ENCODE measurements at places on chromosomes 6 and 20.

GRCh38 chr6:127793396-127793795, 107.5 kb downstream of the THEMIS start:
- no peak for DNase-seq

DNA sequence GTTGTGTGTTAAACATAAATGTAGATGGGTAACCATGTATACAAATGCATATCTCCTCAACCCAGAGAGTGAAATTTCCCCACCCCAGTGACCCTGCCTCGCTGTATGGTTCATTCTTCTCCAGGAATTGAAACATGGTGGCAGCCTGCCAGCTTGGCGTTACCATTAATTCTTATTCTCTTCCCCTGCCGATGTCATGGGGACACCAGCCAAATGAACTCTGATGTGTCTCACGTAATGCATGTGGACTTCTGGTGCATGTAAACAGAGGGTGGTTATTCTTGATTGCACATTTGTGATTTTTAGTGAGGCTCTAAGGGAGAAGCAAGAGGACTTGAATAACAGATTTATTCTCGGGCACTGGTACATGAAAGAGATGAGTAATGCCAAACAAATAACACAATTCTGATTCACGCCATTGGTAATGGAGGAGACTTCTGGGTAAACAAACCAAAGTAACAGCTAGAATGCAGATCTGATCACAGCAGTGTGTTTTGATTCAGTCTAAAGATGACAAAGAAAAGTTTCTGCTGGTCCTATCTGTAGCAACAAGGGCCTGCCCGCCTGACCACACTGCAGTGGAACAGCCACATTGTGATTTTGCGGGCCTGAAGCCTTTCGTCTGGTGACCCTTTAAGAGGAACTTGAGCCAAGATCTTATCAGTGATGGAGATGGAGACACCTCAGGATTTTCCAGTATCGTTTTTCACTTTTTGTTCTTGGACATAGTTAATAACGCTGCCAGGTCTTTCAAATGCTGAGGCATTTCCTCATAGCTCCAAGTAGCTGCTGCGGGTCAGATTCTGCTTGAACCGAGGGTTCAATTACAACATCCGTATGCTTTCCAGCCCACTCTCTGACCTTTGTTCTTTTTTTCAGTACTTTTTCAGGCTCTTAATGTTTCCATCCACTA, 171.8 kb upstream of the AKAP12 start:
- DNase-seq = no peak

GRCh38 chr20:44475372-44475693, 341 bp upstream of the TTPAL start:
- DNase-seq = no peak

DNA sequence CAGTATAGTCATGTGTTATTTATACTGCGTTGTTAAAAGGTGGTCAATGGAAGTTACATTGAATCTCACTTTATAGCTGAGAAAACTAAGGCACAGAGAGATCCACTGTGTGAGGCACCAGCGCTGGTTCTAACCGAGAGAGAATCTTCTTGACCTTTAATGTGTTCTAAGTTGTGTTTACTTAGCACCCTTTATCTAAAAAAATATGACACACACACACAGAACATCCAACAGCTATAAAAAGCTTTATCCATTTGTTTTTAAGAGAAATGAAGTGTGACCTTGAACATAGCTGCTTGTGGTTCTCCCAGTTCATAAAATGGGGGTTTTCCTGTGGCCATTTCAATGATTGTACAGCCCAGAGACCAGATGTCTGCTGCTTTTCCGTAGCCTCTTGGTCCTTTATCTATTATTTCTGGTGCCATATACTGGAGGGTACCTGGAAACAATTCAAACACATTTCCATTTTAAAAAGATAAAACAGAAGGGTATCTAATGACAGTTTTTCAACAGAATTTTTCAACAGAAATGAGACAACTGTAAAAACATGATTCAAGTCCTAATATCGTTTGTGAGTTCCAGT, 54.8 kb upstream of the MAP7 start:
- DNase-seq = no peak

DNA sequence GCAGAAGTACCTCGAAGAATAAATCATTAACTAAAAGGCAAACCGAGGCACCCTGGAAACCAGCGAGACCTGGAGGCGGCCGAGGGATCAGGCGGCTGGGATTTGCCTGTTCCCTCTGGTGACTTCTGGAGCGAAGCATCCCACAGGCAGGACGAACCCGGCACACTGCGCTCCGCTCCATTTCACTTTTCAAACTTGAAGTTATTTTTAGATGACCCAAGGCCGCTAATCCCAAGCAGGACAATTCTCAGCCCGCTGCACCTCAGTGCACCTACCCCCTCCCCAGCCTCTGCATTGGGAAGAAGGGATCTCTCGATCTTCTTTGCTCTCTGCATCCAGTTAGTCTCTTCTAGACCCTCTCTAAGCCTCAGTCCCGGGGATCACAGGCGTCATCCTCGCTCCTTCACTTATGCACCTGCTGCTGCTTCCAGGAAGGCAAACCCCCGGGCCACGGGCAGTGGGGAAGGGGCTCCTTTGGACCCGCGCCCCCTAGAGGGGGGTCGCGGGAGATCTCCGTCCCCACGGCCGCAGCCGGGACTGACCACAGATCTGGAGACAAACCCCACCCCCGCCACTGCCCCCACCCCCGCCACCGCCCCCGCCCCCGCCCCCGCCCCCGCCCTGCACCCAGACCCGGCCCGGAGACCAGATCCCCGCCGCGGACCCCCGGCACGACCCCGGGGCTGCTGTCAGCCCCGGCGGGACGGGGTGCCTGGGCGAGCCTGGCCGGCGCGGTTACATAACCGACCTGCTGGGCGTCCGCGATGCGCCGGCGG, 636 bp downstream of the RCAN2 start:
- DNase-seq = no peak

DNA sequence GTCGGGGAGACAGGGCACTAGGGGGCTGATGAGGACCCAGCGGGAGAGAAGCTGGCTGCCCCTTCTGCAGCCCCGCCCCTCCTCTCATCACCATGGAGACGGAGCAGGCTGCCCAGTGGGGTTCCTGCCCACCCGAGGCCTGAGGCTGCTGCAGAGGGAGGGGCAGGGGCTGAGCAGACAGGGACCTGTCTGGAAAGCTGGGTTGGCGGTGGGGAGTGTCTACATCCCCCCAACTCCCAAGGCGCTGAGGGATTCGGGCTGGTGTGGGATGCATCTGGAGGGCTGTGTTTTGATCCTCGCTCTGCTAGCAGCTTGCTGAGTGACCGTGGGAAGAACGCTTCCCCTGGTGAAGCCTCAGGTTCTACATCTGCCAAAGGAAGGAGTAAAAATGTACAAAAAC, 1.2 kb upstream of the BPI start:
- DNase-seq = no peak

DNA sequence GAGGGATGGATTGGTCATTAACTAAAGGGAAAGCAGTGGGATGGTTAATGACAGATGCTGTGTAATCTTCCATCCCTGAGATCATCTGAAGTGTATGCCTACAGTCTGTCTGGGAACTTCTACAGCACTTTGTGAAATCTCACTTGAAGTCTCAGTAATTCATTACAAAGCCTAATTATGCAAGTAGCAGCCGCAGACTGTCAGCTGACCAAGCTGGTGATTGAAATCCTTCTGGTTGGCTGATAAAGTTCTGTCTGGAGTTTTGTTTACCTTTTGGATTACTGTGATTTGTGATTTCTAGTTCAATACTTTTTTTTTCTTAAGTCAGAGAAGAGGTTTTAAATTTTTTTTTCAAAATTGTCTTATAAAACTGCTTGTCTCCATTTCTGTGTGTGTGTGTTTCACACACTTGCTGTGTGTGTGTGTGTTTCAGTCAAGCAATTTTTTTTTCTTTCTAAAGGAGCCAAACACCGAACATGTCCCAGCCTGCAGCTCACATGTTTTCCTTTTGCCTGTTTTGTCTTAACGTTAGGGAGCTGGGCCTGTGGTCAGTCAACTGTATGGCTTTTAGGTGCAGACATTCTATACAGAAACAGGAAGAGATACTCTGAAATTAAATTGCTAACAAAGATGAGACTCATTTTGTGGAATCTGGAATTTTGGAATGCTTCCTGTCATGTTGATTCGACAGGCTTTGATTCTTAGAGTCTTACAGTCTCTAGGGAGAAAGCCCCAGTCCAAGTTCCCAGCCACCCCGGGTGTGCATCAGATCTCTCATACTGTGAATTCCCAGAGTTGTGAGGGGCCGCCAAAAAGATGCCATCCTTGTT, 28.5 kb upstream of the ADGRF4 start:
- DNase-seq = no peak

- DNase-seq = no peak
These were observed 196.6 kb upstream of the HEY2 start for GRCh38 chr6:125552819-125553218.

GRCh38 chr20:35662551-35662950, 2.1 kb downstream of the CPNE1 start:
- DNase-seq = no peak

DNA sequence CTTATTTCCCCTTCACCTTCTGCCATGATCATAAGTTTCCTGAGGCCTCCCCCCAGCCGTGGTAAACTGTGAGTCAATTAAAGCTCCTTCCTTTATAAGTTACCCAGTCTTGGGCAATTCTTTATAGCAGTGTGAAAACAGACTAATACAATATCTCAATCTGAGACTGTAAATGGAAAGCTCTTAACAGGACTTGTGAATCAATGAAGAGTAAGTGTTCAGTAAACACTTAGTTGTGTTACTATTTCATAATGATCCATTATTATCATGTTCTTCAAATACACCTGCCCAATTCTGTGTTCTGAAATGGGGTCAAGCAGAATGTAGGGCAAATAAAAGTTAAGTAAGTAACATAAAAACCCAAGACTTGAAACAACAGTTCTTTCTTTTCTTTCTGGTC, 266.2 kb downstream of the TENT5A start:
- DNase-seq = no peak

- DNase-seq = no peak
These were observed 97.4 kb downstream of the YTHDF1 start for GRCh38 chr20:63118303-63119120.

- DNase-seq = no peak
These were observed 486.8 kb downstream of the FRK start for GRCh38 chr6:115573861-115574260.

- no peak for DNase-seq
These were observed 203.0 kb downstream of the FARS2 start for GRCh38 chr6:5464099-5464885.

GRCh38 chr20:18188434-18188833, 50.8 kb downstream of the KAT14 start:
- no peak for DNase-seq

GRCh38 chr6:126949786-126950185, 168.7 kb upstream of the RSPO3 start:
- DNase-seq = no peak

- no peak for DNase-seq
These were observed 25.1 kb downstream of the GPR63 start for GRCh38 chr6:96812077-96812703.

DNA sequence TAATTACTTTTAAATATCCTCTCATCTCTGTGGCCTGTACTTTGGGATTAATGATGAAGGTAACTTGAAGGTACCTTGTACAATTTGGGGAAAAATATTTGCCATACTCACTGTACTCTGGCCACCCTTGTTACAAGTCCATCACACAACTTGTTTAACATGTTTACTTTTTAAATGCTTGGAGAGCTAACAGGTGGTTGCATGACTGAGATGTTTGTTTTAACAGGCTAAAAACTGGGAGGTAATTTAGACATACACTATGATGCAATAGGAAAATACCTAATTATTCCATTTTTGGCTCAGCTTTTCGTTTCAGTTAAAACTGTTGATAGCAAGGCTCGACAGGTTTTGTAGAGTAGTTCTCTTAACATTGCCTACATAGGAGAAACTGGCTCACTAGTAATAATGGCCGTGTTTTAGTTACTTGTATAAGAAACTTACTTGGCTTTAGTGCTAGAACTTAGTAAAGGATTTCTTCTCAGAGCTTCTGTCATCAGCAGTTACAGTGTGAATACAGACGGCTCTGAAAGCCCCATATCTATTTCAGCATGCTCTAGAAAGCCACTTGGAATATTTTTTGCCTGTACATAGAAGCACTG, 489.8 kb upstream of the SOX4 start:
- DNase-seq = no peak

DNA sequence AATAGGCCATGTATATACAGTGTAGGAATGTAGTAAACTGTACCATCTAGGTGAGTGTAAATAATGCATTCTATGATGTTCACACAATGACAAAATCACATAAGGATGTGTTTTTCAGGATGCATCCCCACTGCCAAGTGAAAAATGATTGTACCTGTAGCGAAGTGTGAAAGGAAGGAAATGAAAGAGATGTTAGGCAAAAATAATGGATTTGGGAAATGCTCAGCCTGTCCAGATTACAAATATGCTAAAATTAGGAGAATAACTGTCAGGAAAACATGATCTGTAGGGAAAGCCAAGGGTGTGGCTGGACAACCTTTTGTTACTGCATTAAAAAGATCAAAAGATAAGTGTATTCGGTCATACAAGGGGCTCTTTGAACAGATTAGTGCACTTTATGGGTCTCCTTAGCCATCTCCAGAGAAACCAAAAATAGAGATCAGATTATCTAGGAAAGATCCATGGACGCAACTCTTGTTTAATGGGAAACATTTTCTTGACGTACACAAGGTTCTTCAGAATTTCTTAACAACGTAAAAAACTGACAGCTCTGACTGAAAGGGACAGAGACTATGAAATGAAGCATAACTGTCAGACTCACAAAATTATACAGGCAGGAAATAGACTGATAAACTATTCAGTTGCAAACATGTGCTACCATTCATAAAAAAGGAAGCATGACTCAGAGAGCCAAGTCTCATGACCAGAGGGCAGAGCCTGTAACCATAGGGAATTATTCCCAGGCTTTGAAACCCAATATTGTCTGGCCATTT, 253.6 kb upstream of the RAB32 start:
- no peak for DNase-seq

GRCh38 chr6:109800771-109801170, 109.7 kb downstream of the FIG4 start:
- no peak for DNase-seq

GRCh38 chr20:13546497-13547131, 92.1 kb downstream of the TASP1 start:
- peak; percentile 48 for DNase-seq

DNA sequence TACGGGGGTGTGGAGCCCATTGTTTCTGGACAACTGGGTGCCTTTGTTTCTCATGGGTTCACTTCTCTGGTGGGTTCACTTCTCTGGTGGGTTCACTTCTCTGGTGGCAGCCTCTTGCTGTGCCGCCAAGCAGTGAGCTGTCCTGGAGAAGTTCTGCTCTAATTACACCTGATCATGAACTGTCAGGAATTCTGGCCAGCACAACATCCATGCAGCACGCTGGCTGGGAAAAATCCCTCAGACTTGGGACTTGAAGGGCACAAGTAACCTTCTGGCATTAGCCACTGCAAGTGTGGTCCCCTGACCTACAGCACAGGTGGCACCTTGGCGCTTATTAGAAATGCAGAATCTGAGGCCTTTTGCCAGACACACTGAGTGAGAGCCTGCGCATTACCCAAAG, 752.5 kb downstream of the QKI start:
- DNase-seq = no peak
